GDM1 (cell line): ENCODE measurements at places on chromosomes 2 and 18.

DNA sequence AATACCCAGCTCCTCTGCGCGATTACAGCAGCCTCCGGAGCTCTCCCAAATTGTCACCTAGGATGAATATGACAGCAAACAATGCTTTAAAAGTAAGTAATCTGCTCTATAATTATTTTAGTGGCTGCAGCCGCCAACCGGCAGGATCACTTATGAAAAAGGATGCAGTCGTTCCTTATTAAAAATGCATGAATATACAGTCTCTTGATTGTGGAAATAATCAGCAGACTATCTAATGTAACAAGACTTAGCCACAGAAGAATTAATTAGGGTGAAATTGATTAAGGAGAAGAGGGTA lies 71.8 kb upstream of the STPG4 start:
- DNase-seq: no peak

GRCh38 chr2:237731663-237732062 lies 66.9 kb upstream of the RBM44 start:
- DNase-seq: no peak

- no peak for DNase-seq
Measured at GRCh38 chr2:37667704-37668103, 3.7 kb downstream of the CDC42EP3 start.

GRCh38 chr2:71419976-71420375 lies 33.4 kb upstream of the DYSF start:
- no peak for DNase-seq

DNA sequence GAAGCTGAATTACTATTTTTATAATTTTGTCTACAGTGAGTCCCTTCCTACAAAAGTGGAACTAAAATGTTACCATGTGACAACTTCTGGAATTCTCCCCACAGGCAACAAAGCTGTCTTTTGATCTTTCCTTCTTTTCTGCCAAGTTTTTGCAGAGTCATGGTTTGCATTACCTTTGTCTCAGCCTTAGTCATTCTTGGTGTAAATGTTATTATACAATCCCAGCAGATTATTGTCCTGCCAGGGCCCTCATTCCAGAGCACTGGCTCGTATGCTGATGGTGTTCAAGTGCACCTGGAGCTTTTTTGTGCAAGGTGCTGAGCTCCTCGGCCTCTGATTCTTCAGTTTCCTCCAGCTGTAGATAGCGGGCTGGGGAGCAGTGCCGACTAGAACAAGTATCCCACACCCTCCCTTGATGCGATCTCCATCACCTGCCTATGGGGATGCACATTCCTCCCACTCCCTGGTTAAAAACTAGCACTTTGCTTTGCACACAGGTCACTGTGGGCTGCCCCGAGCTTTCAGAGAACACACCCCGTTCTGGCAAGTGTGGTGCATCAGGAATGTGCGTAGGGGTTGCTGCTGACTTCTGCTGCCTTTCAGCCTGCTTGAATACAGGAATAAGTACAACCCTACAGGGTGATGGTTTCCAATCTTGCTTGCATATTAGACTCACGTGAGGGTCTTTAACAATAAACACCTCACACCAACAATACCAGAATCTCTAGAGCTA lies 263.6 kb downstream of the RNF144A start:
- no peak for DNase-seq

- no peak for DNase-seq
Measured at GRCh38 chr2:130825231-130825965, 11.3 kb upstream of the ARHGEF4 start.

DNA sequence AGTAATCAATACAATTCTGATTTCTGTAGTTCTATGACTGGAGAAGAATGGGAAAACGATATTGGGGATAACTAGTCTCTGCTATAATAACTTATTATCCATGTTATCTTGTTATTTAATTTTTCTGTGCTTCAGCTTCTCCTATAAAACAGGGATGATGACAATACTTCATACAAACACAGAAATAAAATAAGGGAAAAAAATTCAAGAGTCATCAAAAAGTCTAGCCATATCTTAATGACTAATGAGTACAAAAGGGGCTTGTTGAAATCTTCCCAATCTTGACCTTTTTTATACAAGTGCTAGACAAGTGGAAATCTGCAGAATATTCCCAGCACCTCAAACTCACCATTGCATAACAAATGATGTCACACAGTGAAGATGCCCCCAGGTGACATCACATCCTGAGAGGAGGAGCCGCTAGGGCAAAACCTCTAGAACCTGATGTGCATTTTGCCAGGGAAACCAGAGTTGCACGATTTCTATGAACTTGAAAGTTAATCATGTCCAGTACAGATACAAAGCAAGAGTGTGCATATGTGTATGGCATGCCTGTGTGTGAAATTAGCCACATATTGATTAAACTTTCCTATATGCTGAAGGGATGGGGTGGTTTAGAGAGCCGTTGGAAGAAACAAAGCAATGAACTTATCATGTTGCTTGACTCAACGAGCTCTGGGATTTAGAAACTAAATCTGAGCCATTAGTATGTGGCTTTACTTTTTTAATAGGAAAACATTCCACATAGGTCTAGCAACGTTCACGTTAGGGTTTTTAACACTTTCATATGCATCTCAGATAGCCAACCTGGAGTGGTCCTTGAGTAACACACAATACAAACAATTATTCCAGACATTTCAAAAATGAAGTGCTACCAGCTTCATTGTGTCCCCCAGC lies 278.9 kb downstream of the SLC4A3 start:
- DNase-seq: no peak

DNA sequence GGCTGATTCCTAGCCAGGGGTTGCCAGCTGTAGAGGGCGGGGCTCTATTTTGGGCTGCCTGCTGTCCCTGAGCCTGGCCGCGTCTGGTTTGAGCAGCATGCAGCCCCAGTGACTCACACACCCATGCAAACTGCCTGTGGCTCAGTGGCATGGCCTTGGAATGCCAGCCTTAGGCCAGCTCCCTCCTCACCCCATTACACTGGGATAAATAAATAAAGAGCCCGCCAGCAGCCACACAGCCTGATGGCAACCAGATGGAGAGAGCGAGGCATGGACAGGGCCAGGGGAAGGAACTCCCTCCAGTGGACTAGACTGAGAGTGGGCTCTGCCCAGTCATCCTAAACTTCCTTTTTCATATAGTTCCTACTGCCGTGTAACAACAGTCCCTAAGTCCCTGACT lies 18.3 kb downstream of the NHEJ1 start:
- DNase-seq: no peak

GRCh38 chr2:181992776-181993175 lies 7.1 kb downstream of the PPP1R1C start:
- DNase-seq: no peak

- DNase-seq: no peak
Measured at GRCh38 chr2:121746071-121746578, 9.3 kb upstream of the TSN start.

DNA sequence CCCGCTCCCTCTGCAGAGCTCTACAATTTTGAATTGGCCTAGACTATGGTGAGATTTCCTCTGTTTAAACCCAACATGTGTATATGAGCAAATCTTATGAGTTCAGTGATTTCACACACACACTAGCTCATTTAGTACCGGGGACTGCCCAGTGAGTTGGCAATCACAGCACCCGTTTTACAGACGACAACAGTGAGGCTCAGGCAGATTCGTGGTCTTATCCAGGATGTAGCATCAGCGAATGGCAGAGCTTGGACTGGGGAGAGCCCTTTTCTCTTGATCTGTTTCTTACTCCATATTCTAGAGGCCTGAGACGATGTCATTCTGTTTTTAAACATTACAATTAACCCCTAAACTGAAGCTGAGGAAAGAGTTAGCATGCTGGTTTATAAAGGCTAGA lies 419.9 kb downstream of the NBAS start:
- no peak for DNase-seq

DNA sequence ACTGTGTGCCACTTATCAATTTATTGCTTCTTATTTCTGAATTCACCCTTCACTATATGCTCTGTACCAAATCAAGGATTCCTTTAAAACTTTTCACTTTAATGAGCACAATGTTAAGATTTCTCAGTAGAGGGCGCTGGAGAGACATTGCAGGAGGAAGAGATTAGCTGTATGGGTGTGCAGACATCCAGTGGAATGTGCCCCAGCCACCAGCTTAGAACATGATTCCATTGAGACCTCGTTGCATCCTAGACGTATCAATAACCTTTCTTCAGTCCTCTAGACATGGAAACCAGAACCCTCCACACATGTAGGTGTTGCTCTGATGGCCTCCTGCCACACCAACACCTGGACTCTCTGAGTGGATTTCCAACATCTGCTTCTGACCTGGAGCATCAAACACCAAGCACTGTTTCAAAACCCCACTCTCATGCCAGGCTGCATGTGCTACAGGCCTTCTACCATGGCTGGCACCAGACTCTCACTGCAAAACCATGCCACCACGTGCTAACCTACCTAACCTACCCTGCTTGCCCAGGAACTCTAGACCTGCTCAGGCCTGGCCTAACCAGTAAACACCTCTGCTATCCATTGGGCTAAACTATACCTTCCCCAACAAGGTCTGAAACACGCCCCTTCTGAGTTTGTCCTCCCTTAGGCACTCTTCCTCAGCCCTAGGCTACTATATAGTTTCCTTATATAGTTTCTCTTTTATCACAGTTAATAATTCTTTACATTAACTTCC lies 633.2 kb upstream of the PKDCC start:
- DNase-seq: peak; percentile 24

- DNase-seq: no peak
Measured at GRCh38 chr18:25346561-25346960, 5.4 kb downstream of the ZNF521 start.

DNA sequence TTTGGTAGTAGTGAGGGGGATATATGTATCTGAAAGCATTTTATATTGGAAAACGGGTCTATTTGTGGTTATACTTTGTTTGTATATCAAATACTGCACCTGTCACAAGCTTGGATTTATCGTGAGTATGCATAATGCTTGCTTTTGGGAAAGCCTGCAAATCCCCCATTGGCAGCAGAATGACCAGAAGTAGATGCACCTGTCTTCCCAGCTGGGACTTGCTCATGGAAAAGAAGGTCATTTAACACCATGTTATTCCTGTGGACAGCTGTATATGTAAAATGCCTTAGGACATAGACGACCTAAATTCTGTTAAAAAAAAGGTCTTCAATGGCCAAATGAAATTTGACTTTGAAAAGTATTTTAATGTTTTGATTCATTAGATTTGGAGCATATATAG lies 599.4 kb downstream of the XIRP2 start:
- no peak for DNase-seq

DNA sequence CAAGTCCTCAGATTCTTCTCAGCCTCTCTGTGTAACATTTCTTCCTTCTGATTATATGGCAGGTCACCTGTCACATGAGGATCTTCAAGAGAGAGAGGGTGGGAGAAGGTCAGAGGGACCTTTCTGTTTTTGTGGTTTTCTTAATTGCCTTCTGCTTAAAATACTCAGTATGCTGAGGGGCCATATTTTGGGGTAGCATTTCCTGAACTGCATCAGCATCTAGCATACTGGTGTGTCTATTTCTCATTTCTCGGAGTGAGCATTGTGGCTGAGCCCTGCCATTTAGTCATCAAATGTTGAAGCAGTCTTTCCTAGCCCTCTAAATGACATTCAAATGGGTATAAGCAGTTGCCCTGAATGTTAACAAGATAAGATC lies 162.7 kb downstream of the MYO3B start:
- DNase-seq: no peak

GRCh38 chr18:63465059-63465458 lies 11.7 kb upstream of the SERPINB5 start:
- DNase-seq: no peak

DNA sequence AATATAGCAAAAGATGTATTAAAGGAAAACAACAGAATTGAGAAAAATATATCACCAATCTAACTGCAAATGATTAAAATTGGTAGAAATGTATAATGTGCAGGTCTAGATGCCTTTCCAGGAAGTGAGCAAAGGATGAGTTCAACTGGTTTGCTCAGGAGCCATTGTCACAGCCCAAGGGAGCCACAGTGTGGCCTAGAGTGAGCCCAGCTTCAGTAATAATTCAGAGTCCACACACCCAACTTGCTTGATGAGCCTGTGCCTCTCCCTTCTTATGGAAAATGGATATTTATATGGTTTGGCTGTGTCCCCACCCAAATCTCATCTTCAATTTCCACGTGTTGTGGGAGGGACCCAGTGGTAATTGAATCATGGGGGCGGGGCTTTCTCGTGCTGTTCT lies 92.2 kb upstream of the ASAP2 start:
- no peak for DNase-seq

DNA sequence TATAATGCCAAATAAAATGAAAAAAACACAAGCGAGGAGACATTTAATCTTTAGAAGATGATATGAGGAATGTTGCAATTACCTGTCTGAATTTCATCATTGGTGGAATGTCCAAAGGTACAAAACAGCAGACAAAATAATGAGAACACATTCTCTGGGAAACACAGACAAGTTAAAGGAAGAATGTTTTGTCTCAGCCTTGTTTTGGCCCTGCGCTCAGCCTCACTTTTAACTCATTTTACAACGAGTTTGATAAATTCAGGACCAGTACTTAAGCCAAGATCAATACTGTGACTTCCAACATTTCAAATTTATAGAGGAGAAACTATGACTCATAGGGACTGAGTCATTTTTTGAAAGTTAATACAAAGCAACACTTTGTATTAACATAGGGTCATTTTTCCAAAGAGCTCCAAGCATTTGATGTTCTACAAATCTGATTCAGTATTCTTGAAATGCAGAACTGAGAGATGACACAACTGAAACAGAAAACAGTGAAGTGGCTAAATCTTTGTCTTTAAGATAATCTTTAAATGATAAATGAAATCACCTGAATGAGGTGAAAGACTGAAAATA lies 833.2 kb upstream of the CHAC2 start:
- DNase-seq: no peak

- no peak for DNase-seq
Measured at GRCh38 chr2:15725101-15725781, 133.6 kb downstream of the DDX1 start.

- no peak for DNase-seq
Measured at GRCh38 chr2:209547726-209548125, 123.9 kb downstream of the MAP2 start.

GRCh38 chr2:29262681-29263260 lies 147.6 kb downstream of the CLIP4 start:
- DNase-seq: no peak

DNA sequence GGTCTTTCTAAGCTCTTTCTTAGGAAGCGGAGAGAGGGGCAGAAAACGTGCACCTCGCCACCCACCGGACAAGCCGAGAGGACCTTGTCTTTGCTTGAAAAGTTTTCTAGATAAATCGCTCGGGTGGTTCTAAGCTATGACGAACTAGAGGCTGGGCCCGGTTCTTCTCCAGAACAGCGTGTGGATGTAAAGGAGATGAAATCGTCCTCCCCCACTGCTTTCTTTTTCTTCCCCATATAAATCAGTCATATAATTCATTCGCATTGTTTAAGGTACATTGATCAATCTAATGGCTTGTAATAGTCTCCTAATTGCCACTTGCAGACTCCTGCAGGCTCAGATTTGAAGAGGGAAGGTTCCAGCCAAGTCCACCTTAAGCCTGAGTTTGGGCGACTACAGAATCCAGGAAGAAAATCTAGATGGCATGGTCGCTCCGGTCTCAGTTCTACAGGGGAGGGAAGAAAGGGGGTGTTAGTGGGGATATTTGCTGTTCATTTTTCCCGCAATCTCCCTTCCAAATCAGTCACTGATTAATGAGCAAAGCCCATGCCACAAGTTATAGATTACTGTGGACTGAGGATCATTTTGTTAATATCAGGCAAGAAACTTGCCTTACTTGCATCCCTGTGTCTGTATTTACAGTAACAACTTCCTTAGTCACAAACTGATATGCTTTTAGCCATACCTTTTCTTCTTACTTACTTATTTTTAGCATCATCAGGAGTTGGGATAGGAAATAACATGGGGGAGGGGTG lies 5.6 kb upstream of the SP9 start:
- no peak for DNase-seq
